ENCODE measurements at places on chromosomes 13 and 19.

DNA sequence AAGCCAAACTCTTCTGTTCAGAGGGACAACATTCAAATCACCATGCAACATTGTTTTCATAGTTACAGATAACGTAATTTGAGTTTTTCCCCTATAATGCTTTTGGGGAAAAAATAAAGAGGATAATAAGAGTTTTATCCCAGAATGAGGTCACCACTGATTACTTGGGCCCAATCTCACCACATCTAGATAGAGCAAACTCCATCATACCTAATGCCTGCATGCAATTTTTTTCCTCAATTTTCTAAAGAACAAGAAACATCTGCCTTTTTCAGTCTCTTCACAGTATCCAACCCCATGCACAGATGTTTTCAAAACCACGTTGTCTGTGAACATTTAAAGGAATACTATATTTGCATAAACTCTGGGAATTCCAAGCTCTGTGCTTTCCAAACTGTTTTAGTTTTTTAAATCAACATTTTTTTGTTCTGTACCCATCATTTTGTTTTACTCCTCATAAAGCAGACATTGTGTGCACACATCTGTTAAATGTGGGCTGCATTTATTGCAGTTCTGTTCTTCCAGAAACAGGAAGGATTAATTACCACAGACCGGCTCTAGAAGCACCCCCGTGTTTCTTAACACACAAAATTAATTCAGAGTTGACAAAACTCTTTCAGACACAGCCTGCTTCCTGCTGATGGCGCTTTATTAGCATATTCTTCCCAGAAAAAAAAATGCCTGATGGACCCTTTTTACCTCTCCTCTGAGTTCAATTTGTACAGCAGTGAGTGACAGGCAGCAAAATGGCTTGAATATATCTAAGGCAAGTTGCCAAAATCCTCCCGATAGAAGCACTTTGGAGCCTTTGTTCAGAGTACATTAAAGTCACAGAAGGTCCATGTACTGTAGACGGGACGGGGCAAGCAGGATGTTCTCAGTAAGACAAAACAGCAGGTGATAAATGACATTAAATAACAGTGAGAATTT is 1171.9 kb downstream of the EFNB2 start:
- peak; percentile 60 for DNase-seq

- no peak for DNase-seq
These were observed 62.5 kb downstream of the MCF2L start for GRCh38 chr13:113031465-113031864.

GRCh38 chr13:95457294-95457693 is 95.2 kb upstream of the CLDN10 start:
- no peak for DNase-seq

DNA sequence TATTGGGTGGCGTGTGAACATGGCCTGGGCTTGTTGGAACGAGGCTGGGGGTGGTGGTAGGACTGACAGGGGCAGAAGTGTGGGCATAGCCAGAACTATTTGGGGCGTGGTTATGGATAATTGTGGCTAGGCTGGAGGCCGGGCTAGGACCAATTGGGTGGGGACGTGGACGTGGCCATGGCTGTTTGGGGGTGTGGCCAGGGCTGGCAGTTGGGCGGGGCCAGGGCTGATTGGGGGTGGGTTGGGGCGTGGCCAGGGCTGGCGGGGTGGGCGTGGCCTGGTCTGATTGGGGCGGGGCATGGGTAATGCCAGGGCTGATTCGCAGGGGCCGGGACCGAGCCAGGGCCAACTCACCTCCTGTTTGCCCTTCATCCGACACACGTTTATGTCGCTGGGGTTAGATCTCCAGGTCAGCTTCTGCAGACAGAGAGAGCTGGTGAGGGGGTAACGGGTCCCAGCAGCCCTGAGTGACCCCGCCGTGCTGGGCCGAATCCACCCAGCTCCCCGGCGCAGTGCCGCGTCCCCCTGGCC is 2.8 kb downstream of the SEMA6B start:
- no peak for DNase-seq

DNA sequence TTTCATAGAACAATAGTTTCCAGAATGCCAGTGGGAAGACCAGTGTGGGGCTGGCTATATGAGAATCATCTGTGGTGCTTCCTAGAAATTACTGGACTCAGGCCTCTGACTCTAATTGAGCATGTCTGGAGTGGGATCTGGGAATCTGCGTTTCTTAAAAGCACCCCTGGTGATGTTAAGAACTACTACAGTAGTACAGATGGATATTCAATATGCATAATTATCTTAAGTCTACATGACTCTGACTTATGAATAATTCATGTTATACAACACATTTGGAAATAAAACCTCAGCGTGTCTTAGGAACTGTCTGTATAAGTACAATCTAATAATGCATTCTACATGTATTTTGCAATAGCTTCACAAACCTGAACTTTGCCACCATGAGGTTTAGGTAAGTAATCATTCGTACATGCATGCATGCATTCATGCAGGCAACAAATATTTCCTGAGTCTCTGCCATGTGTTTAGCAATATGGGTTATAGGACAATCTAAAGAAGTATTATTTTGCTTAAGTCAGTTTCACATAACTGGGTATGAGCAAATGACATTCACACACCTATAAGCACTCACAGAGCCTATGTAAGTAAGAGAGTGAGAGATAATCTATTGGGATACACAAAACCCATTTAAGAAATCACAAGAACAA is 62.0 kb downstream of the EPSTI1 start:
- DNase-seq, result no peak

DNA sequence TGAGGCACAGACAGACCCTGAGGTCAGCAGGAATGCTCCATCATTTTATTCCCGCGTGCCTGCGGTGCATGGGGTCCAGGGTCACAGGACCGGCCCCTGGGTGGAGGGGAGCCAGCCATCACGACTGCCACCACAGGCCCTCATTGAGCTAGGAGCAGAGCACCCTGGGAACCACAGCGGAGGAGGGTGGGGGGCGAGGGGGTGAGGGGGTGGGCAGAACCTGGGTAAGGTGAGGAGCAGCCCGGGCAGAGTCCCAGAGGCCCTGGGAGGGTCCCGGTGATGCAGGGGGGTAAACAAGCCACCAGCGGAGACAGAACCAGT is 1.2 kb upstream of the MADCAM1 start:
- no peak for DNase-seq

DNA sequence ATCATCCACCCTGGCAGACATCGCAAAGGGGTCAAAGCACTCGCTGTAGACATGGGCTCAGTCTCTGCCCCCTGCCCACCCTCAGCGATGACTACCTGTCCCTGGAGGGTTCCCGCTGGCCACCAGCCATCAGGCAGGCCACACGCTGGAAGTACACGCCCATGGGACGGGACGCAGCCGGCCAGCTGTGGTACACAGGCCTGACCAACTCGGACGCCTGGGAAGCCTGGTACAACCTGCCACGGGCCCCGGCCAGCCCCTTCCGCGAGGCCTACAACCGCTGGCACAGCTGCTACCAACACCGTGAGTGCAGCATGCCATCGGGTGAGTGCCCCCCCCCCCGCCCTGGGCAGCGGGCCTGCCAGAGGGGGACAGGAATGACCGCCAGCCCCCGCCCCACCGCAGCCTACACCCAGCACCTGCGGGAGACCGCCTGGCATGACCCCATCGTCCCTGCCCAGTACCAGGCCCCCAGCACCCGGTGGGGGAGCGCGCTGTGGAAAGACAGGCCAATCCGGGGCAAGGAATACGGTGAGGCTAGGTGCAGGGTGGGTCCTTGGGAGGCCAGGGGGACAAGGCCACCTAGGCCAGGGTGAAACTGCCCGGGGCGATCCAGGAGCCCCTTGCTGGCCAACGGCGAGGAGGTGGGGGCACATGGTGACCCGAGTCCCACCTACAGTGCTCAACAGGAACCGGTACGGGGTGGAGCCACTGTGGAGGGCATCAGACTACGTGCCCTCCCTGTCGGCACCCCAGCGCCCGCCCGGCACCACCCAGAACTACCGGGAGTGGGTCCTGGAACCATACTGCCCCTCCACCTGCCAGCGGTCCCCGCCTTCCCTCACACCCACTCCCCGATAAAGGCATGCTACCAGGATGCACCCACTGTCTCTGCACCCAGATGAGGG is 4.4 kb downstream of the TEKTIP1 start:
- DNase-seq, result no peak

- DNase-seq, result no peak
These were observed 16.3 kb upstream of the DOCK6 start for GRCh38 chr19:11278670-11279069.

DNA sequence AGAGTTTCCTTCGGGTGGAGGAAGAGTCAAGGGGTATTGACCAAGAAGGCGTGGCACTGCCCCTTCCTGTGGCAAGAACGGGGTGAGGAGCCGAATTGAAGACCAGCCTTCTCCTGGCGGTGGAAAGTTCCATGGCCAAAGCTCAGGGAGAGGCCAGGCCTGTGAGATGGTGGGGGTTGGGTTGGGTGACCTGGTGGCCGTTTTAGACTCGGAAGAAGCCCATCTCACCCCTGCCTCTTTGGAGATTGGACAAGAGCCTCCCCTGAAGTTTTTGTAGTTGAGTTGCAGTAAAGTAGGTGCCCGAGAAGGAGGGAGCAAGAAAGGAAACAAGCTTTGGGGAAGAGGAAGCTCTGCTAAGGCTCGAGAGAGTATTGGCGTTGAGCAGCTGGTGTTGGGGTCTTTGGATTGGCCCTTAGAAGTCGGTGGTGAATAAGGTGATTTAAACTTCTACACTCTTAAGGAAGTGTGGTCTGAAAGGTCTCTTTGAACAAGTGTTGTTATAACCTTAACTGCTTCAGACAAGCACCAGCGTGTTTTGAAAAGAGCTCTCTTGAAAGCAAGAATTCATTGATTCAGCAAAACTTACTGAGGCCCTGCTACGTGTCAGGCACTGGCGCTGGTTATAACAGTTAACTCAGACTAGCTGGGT is 964 bp downstream of the SPINT2 start:
- DNase-seq, result no peak

- no peak for DNase-seq
These were observed 35.5 kb upstream of the ZNF254 start for GRCh38 chr19:24051516-24051915.

DNA sequence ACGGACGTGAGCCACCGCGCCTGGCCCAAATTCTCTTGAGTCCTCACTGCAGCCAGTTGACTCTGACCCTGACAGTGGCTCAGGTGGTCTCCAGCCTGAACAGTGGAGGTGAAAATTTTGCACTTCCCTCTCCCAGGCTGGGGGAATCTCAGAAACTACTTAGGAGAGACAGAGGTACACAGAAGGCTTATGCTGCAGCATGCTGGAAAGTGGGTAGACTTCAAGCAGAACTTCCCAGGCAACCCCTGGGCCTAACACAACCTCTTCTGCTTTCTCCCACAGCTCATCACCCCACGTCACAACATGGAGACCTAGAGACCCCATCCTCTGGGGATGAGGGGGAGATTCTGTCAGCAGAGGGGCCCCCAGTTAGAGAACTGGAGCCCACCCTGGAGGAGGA is 14.4 kb downstream of the NCAN start:
- DNase-seq, result no peak

- DNase-seq, result no peak
These were observed at the start of gene CILP2 for GRCh38 chr19:19538061-19538784. CILP2 (plus strand) TSS chr19:19538265; CDS start chr19:19538350, 85 bp downstream.

DNA sequence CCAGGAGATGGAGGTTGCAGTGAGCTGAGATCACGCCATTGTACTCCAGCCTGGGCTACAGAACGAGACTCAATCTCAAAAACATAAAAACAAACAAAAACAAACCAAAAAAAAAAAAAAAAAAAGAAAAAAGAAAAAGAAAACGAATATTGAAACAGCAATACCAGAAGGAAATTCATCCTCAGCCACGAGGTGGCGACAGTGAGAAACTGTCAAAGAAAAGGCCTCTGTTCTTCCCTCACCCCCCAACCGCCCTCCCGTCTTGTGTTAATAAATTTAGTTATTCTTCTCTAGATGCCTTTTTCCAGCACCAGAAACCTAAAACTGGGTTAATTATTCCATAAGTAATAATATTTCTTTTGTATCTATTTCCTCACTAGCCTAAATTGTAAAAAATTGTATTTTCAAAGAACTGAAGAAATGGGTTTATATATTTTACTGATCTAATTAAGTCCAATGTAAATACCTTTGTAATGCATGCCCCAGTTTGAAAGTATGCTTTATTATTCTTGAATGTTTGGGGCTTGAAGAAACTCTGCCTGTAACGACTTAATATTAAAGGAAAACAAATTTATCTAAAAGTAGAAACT is 38.6 kb downstream of the LIG4 start:
- DNase-seq, result no peak

GRCh38 chr13:108313382-108313781 is 43.9 kb downstream of the TNFSF13B start:
- no peak for DNase-seq

GRCh38 chr13:30551189-30551588 is 66.5 kb upstream of the USPL1 start:
- no peak for DNase-seq

DNA sequence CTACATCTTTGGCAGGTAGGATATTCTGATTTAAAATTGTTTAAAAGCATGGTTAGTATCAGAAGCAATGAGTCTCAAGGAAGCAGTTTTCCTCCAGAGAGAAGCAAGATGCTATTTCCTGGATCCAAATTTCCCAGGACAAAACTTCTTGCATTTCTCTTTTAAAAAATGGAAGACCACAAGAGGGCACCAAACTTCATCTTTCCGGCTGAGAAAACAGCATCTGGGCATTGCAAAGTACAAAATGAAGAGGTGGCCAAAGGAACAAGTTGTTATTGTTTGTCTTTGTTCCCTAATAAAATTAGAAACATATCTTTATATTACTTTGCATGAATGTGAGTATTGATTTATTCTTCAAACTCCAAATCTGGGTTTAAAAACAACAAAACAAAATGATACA is 60.0 kb upstream of the LRCH1 start:
- no peak for DNase-seq

DNA sequence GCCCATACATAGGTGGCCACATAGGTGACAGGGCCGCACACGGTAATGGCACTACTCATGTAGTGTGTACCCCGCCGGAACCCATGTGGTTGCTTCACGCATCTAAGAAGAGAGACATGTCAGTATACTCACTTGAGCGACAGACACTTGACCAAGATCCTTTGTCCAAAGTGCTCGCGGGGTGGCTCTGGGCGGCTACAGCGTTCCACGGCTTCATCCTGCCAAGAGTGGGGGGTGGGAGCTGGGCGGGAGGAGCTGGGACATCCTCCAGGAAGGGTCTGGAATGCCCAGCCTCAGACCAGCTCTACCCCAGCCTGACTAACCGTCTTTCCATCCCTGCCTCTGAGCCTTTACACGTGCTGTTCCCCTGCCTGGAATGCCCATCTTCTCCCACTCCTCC is 8.5 kb downstream of the ANGPTL8 start:
- DNase-seq, result no peak

- no peak for DNase-seq
These were observed 3.6 kb downstream of the NACC1 start for GRCh38 chr19:13121551-13122274.

GRCh38 chr19:58098682-58098998 is 609 bp upstream of the ZSCAN18 start:
- DNase-seq, result no peak

All from SIG-M5 (cell line).